ENCODE measurements at places on chromosomes 11 and 22. TPM values are rescaled to one million over a fixed set of nuclear protein-coding genes. Genes with fewer than 3 reads are reported as not detected.

Gene RGL4
- total RNA-seq = not detected

Gene WT1
- 5.9 TPM for total RNA-seq

Gene CFAP300
- 6.9 TPM for total RNA-seq

Gene CHKB
- total RNA-seq = 16.8 TPM

Gene MAJIN
- not detected for total RNA-seq

Gene NXPE4
- not detected for total RNA-seq

Gene BATF2
- 1.0 TPM for total RNA-seq

Gene PPME1
- total RNA-seq = 57.6 TPM

Gene FHIP1B
- 18.7 TPM for total RNA-seq

Gene SLC17A6
- not detected for total RNA-seq

Gene NAALAD2
- total RNA-seq = not detected

All from A549 treated with CORT108297 at 1 μM for 4 hours (cell line).